ENCODE measurements at places on chromosomes 7 and 10. TPM values are rescaled to one million over a fixed set of nuclear protein-coding genes. Genes with fewer than 3 reads are reported as not detected.

SLC18A3 gene
- not detected for total RNA-seq

TLX1 gene
- not detected for total RNA-seq

NKX2-3 gene
- total RNA-seq: not detected

IDI1 gene
- total RNA-seq: 31.2 TPM

RARRES2 gene
- total RNA-seq: not detected
